ENCODE measurements at places on chromosomes 1 and 21.

DNA sequence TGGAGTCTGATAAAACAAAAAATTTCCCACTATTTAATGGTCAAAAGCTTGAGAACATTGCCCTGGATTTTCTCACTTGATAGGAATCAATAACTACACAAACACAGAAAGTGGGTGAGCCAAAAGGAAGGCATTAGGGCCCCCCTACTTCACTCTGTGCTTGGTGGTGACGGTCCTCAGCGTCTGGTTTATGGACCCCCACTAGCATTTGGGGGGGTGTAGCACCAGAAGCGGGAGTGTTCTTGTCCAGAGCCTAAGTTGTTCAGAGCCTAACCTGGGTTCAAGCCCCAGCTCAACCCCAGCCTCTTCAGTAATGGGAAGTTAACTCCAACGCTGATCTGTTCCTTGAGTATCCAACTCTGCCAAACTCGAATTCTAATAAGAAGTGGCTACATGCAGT is 33.1 kb downstream of the STPG1 start:
- DNase-seq, result no peak

GRCh38 chr1:245155272-245156040 is 671 bp downstream of the KIF26B start:
- no peak for DNase-seq

- DNase-seq, result no peak
Measured at GRCh38 chr1:207286786-207287468, 34.6 kb upstream of the CD55 start.

DNA sequence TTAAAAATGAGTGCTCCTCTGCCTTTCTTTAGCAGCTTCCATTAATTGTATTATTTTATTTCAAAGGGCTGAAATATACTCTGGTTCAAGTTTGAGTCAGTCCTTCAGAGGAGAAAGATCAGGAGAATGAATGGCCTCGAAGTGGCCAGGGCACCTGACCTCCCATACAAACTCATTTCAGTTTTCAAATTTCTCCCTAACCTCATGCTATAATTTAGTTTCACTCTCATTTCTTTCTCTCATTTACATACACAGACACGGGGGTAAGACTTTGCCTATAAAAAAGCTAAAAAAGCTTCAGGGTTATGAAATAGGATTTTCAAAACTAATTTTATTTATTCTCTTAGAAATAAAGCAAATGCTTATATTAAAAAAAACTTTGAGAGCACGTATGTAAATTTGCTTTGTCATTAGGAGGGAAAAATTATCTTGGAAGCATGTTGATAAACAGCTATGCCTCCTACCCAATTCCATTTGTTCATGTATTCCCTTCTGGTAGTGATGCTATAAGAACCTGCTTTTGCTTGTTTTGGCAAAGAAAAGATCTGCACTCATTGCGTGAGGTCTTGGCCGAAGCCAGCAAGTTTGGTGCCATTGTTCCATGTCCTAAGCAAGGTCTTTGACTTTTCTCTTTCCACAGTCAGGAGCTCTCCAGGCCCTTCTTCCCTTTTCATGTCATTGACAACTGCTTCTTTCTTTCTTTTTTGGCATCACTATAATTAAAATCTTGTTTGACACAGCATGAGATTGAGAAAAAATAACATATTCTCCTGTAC is 80.4 kb upstream of the LRRC53 start:
- DNase-seq, result no peak

- DNase-seq, result no peak
Measured at GRCh38 chr1:206760590-206760989, 10.0 kb upstream of the IL19 start.

GRCh38 chr1:50796272-50796671 is 163.8 kb downstream of the FAF1 start:
- no peak for DNase-seq

- no peak for DNase-seq
Measured at GRCh38 chr1:76262601-76263000, 188.1 kb downstream of the ST6GALNAC3 start.
